DND-41 (cell line): ENCODE measurements at places on chromosomes 7 and 10.

GRCh38 chr7:26159243-26159642 lies 7.2 kb downstream of the NFE2L3 start:
- no peak for DNase-seq

DNA sequence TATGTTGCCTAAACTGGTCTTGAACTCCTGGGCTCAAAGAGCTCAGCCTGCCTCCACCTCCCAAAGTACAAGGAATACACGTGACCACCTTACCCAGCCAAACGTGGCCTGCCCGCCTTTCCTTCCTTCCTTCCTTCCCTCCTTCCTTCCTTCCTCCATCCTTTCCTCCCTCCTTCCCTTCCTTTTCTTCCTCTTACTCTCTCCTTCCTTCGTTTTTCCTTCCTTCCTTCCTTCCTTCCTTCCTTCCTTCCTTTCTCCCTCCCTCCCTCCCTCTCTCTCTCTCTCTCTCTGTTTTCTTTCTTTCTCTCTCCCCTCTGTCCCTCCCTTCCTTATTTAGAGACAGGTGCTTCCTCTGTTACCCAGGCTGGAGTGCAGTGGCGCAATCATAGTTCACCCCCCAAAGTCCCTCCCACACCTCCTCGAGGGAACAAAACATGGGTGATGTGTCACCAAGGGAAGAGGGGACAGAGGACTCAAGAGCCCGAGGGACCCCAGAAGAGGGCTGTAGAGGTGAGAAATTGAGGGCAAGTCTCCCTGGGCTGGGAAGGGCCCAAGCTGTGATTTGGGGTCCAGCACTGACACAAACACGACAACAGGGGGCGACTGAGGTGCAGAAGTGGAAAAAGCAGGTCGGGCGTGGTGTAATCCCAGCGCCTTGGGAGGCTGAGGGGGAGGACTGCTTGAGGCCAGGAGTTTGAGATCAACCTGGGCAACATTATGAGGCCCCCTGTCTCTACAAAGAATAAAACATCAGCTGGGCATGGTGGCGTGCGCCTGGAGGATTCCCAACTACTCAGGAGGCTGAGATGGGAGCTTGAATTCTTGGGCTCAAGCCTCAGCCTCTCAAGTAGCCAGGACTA lies 28.1 kb downstream of the EPHB4 start:
- peak; percentile 61 for DNase-seq

DNA sequence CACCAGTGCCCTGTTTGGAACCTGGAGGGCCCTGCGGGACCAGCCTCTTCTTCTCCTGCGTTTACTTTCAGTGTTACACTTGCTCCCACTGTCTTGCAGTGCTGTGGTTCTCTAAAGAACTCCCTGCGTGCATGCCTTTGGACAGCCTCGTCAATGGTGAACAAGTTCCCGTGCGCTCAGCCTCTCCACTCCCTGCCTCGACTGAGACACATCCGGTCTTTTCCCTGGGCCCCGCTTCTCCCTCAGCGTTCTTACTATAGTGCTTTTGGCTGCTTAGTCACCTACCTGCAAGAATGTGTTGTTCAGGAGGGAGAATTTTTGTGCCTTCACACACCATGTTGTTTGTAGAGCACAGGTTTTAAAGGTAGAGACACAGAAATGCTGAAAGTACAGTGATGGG lies 520.7 kb upstream of the MKI67 start:
- no peak for DNase-seq

DNA sequence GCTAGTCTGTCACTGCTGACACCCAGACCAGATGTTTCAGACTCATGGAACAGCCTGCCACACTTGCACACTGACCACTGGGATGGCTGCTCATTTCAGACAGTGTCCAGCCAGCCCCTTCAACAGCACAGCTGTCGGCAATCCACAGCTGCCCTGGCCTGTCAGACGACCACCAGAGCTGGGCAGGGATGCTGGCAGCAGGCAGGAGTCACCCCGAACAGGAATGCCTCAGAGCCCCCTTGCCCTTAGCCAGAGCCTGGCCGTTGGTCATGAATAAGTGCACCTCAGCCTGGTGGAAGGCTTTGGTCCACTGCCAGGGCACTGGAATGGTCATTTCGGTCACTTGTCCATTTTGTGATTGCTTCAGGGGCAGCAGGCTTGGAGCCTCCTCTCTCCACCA lies 149.6 kb upstream of the TCERG1L start:
- no peak for DNase-seq

- no peak for DNase-seq
Measured at GRCh38 chr7:114943530-114943929, 21.6 kb downstream of the MDFIC start.

- DNase-seq, result no peak
Measured at GRCh38 chr7:26428571-26428970, 136.9 kb downstream of the SNX10 start.
